ENCODE measurements at places on chromosomes 6 and 20.
A peak's percentile ranks its signal among the peaks of the same experiment; 100 is the strongest.

- DNase-seq: no peak
Observed at GRCh38 chr6:72809746-72810379, 188.0 kb downstream of the KCNQ5 start.

GRCh38 chr6:46862381-46862780 lies 59.4 kb downstream of the ADGRF5 start:
- DNase-seq: no peak

GRCh38 chr6:148723484-148723883 lies 23.3 kb upstream of the UST start:
- DNase-seq: no peak

DNA sequence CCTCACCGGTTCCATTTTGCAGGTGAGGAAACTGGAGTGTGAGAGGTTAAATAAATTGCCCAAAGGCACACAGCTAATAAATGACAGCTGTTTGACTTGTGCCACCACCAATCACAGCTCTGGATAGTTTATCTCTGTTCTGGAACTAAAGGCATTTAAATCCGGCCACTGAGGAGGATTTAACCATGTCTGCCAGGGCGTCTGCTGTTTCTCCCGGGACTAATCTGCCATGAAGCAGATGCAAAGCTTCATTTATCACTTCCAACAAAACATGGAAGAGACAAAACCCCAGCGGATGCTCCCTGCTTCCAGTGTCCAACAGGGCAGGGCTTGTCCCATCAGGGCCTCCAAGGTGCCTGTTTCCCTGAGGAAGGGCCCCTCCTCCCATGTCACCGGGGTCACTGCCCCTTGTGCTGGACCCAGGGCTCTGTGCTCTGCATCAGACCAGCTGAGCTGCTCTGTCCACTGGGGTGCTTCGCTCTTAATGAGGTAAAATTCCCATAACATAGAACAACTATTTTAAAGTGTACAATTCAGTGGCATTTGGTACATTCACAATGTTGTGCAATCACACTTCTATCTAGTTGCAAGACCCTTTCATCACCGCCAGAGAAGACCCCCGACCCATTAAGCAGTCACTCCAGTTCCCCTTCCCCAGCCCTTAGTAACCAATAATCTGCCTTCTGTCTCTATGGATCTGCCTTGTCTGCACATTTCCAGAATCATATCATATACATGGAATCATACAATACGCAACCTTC lies 244.3 kb downstream of the PTPRT start:
- DNase-seq: no peak

- DNase-seq: no peak
Observed at GRCh38 chr6:35019831-35020230, 121.3 kb downstream of the TCP11 start.

GRCh38 chr6:82906951-82907350 lies 158.7 kb downstream of the UBE3D start:
- no peak for DNase-seq

- no peak for DNase-seq
Observed at GRCh38 chr6:40950986-40951698, 87.9 kb downstream of the UNC5CL start.

DNA sequence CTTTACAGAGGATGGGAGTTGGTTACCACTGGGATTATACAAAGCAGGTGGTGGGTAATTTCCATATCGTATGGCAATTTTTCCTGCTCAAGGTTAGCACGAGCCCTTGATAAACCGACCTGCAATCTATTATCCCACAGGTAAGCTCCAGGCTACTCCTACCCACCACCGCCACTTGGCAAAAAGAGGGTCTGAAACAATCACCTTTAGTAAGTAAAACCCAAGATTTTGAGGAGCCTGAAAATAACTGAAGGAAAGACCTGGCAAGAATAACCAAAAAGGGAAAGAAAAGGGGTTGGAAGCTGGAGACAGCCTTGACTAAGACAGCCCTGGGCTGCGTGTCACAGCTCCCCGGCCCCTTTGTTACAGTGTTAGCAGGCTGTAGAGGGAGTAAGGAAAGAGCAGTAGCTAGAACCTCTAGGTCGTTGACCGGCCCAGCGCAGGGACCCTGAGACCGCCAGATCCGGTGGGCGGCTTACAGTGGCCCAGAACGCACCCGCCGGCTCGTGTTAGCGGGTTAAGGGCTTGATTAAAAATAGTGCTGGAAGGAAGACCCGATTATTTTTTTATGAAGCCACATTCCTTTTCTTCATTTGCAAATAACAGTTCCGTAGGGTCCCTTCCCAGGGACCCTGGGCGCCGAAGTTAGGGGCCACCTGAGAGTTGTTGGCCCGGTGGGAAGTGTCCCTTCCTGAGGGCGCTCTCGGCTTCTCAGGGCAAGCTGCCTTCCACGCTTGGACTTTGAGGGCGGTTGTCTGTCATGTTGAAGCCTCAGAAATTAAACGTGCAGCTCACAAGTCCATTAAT lies 30.5 kb downstream of the TFAP2B start:
- no peak for DNase-seq

DNA sequence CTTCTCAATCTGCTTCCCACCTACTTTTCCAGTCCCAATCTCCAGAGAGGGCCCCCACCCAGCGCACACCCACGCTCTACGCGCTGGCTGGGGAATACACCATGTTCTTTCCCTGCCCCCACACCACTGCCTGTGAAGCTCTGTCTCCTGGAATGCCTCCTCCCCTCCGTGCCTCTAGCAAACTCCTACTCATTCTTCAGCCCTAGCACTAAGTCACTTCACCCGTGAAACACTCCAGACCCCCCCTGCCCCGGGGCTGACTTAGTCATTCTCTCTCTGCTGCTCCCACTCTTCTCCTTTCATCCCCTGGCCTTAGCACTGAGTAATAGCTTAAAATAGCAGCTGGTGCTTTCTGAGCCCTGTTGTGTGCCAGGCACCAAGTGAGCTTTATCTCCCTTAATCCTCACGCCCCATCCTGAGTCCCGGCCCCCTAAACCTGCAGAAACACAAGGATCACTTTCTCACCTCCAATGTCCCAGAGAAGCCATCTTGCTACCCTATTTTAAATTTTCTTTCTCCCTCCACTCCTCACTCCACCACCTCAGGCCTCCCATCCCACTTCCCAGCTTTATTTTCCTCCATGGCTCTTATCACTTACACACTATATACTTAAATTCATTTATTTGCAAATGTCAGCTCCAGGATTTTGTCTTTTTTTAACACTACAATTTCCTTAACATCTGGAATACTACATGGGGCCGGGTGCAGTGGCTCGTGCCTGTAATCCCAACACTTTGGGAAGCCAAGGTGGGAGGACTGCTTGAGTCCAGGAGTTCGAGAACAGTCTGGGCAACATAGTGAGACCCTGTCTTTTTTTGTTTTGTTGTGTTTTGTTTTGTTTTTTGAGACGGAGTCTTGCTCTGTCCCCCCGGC lies 6.3 kb upstream of the PARD6B start:
- peak; percentile 56 for DNase-seq

GRCh38 chr6:111091987-111092386 lies 4.7 kb downstream of the SLC16A10 start:
- no peak for DNase-seq

Measured in left hindlimb (tissue), 1 donor.